ENCODE measurements at places on chromosomes 1 and 21. TPM values are rescaled to one million over a fixed set of nuclear protein-coding genes. Genes with fewer than 3 reads are reported as not detected.

- no peak overlapping the region for H3K4me3 ChIP-seq
- peaks cover 16% of the 10 kb centered on the region for H3K36me3 ChIP-seq
- H3K27me3 ChIP-seq = no peaks in the 10 kb centered on the region
- H3K4me1 ChIP-seq = no peaks in the 10 kb centered on the region
Observed at GRCh38 chr1:180981596-180982387, 40.9 kb downstream of the STX6 start.

- H3K4me1 ChIP-seq = no peaks in the 10 kb centered on the region
- H3K27ac ChIP-seq = no peak overlapping the region
- no peak overlapping the region for H3K4me3 ChIP-seq
- no peaks in the 10 kb centered on the region for H3K27me3 ChIP-seq
- no peak for DNase-seq
Observed at GRCh38 chr1:212207822-212208520, 77.2 kb upstream of the PPP2R5A start.

DNA sequence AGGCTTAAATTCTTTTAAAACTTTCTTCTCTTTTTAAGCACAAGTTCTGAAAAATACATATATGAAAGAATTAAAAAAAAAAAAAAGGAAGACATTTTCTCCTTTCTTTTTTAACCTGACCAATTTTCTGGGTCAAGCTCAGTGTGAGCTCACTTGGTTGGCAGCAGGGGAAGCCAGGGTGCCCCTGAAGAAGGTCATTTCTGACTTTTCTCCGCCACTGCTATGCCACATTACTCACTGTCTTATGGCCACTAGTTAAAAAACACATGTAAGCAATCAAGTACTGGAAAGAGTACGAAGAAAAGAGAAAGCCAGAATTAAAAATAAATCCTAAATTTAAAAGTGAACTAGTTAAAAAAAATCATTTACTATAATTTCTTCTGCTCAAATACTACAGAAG lies 275.0 kb downstream of the NEGR1 start:
- H3K4me1 ChIP-seq = no peaks in the 10 kb centered on the region
- no peaks in the 10 kb centered on the region for H3K27me3 ChIP-seq
- no peak overlapping the region for H3K27ac ChIP-seq
- no peak overlapping the region for H3K4me3 ChIP-seq

The RNU1-3 gene
- total RNA-seq = 1,685 TPM

DNA sequence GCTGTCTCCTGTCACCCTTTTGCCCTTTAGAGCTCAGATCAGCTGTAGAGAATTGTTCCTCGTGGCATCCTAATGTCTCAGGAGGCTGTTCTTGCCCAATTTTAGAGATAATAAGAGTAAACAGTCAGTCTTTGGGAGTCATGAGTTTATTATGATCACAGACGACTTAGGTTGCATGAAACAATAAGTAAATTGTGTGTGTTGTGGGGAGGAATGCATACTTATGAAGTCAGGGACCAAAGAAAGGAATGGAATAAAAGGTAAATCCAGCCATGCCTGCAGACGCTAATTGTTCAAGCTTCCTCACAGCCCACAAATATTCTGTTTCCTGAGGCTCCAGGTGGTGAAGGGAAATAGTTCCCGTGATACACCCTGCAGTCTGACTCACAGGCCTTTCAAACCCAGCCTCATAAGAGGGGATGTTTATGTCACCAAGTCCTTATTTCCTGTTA lies 897 bp downstream of the EPHX4 start:
- H3K27me3 ChIP-seq = no peaks in the 10 kb centered on the region
- DNase-seq = peak; percentile 55
- H3K4me3 ChIP-seq = peak overlapping the region; percentile 78

DNA sequence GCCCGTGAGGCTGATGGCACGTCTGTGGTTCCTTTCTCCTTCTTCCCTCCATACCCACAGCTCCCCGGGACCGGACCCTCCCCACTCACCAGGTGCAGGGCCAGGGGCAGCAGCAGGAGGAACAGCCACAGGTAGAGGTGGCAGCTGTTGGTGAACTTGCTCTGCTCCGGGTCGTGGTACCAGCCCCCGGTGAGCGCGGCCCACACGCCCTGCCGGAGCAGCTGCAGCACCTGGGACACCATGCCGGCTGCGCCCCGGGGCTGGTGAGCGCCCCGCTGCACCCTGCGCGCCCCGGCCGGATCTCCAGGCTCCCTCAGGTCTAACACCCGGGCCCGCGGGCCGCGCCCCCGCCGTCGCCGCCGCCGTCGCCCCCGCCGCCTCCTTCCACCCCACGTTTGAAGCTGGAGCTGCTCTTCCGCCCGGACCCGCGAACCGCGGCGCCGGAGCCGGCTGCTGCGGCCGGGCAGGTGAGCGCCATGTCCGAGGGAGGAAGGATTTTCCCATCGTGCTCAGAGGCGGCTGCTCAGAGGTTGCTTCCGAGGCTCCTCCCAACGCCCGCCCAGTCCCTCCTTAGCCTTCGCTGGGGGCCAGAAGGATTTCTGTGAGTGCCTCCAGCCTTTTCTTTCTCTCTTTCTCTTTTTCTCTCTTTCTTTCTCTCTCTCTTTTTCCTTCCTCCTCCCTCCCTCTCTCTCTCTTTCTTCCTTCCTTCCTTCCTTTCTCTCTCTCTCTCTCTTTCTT lies at the start of gene PCNX2:
Gene PCNX2, minus strand, starts transcription at position 489 of the 738 bp plus-strand sequence. Its CDS starts 247 bp downstream, at position 242.
- H3K36me3 ChIP-seq = no peaks in the 10 kb centered on the region
- H3K4me3 ChIP-seq = peak within 1 kb of the TSS; percentile 79
- no peaks in the 10 kb centered on the region for H3K27me3 ChIP-seq
- peak within 1 kb of the TSS; percentile 65 for H3K27ac ChIP-seq
- peaks cover 43% of the 10 kb centered on the region for H3K4me1 ChIP-seq
- peak; percentile 33 for DNase-seq

DNA sequence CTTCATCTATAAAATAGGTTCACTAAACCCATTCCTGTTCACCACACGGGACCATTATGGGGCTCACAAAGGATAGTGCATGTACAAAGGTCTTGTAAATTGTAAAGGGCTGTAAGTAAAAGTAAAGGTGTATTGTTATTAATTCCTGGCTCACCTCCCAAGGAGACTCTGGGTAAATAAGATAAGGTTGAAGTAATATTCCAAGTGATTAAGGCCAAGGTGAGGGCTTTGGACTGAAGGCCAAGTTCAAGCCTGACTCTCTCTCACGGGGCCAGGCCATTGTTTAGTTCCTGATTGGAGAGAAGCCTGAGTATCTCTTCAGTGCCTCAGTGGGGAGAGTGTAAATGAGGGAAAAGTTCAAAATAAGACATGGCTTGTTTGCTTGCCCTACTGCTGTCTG lies 19.5 kb upstream of the ZFYVE9 start:
- DNase-seq = no peak
- no peaks in the 10 kb centered on the region for H3K36me3 ChIP-seq
- no peaks in the 10 kb centered on the region for H3K4me1 ChIP-seq

DNA sequence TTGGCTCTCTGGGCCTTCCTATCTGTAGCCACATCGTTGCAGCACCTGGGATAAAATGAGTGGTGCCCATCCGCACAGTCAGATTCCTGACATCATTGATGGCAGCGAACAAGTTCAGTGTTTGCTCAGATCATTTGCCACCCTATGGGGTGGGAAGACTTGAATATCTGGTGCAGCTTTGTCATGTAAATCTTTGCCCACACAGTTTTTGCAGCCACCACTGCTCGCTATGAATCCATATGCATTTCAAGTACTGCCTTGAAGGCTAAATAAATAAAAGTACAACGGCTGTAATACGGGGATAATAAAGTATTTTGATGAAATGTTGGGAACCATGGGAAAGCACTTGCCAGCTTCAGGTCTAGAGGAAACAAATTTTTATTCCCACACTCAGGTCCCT lies 56.3 kb upstream of the COA6 start:
- H3K27ac ChIP-seq = no peak overlapping the region
- no peak overlapping the region for H3K4me3 ChIP-seq
- H3K36me3 ChIP-seq = no peaks in the 10 kb centered on the region
- H3K4me1 ChIP-seq = no peaks in the 10 kb centered on the region

The RIPK4 gene
- 9.9 TPM for total RNA-seq

- no peaks in the 10 kb centered on the region for H3K4me1 ChIP-seq
- no peak overlapping the region for H3K4me3 ChIP-seq
- H3K27me3 ChIP-seq = no peaks in the 10 kb centered on the region
- no peaks in the 10 kb centered on the region for H3K36me3 ChIP-seq
Observed at GRCh38 chr1:219189952-219190351, 16.3 kb downstream of the LYPLAL1 start.

DNA sequence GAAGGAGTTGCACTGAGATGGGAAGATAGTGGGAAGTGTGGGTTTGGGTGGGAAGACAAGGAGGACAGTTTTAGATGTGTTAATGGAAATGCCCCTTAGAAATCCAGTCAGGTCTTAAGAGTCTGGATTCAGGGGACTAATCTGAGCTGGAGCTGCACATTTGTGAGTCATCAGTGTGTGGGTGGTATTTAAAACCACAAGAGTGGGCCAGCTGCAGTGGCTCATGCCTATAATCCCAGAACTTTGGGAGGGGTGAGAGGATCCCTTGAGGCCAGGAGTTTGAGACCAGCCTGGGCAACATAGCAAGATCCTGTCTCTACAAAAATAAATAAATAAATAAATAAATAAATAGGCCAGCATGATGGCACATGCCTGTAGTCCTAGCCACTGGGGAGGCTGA lies 40.9 kb upstream of the SLC6A9 start:
- peaks cover 7% of the 10 kb centered on the region for H3K4me1 ChIP-seq
- no peaks in the 10 kb centered on the region for H3K36me3 ChIP-seq
- no peak overlapping the region for H3K4me3 ChIP-seq
- H3K27me3 ChIP-seq = no peaks in the 10 kb centered on the region

DNA sequence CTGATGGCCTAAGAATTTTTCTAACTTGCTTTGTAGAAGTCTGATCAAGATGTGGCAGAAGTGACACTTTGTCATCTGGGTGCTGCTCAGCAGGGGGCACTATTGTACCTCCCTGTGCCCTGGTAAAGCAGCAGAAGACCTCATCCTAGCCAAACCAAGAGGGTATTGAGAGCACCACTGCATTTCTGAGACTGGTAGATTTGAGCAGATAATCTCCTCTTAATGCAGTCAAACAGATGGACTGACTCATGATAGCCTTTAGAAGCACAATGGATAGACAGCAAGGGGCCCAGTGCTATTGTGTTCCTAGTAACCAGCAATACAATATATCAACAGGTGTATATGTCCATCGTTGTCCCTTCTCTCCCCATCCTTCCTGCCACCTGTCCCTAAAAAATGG lies 5.7 kb downstream of the TPM3 start:
- H3K27me3 ChIP-seq = peaks cover 3% of the 10 kb centered on the region
- H3K36me3 ChIP-seq = no peaks in the 10 kb centered on the region
- H3K27ac ChIP-seq = no peak overlapping the region
- peak; percentile 39 for DNase-seq
- H3K4me1 ChIP-seq = peaks cover 28% of the 10 kb centered on the region
- H3K4me3 ChIP-seq = no peak overlapping the region

The GJC2 gene
- total RNA-seq = 0.76 TPM

DNA sequence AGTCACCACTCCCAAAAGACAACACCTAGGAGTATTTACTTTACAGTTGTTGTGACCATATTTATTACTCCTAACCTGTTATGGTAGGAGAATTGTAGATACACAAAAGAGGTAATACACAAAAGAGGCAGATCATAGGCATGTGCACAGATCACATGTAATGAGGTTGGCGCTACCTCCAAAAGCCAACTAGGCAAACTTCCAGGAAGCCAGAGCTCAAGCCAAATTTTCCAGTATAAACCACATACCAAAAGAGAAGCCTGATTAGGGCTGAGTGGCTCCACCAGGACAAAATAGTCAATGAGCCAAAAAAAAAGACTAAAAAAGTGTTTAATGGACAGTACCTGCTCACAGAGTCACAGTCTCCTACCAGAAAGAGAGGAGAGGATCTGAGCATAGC lies 195.0 kb upstream of the PBX1 start:
- no peak overlapping the region for H3K4me3 ChIP-seq
- no peak for DNase-seq
- no peaks in the 10 kb centered on the region for H3K4me1 ChIP-seq

The IL23R gene
- total RNA-seq = not detected

The CBS gene
- total RNA-seq = 1.4 TPM

DNA sequence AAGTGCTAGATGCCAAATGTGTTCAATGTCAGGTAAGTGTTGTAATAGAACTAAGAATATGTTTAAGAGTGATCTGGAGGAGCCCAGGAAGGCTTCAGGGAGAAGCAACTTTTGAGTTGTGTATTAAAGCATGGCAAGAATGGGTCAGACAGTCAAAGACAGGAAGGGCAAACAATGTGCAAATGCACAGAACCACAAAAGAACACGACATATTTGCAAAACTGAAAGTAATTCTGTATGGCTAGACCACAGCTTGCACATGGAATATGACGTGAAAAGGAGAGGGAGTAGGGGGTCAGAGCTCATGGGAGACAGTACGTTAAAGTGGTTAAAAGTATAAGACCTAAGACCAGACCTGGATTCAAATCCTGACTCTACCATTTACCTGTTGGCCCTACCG lies 7.1 kb upstream of the SORT1 start:
- H3K4me1 ChIP-seq = no peaks in the 10 kb centered on the region
- H3K36me3 ChIP-seq = peaks cover 47% of the 10 kb centered on the region
- H3K4me3 ChIP-seq = no peak overlapping the region
- no peak overlapping the region for H3K27ac ChIP-seq
- DNase-seq = no peak

The MMEL1 gene
- 2.7 TPM for total RNA-seq

- no peak overlapping the region for H3K27ac ChIP-seq
- H3K36me3 ChIP-seq = no peaks in the 10 kb centered on the region
- peaks cover 24% of the 10 kb centered on the region for H3K4me1 ChIP-seq
- peak overlapping the region; percentile 18 for H3K4me3 ChIP-seq
Observed at GRCh38 chr1:156892190-156893047, 1.1 kb upstream of the PEAR1 start.

The BARHL2 gene
- total RNA-seq = not detected

The SPRR2A gene
- total RNA-seq = not detected

The HTR6 gene
- 0.57 TPM for total RNA-seq

GRCh38 chr1:1517973-1518620 lies 6.1 kb downstream of the ATAD3A start:
- H3K27me3 ChIP-seq = no peaks in the 10 kb centered on the region
- peaks cover 3% of the 10 kb centered on the region for H3K4me1 ChIP-seq
- H3K4me3 ChIP-seq = no peak overlapping the region
- DNase-seq = no peak
- no peak overlapping the region for H3K27ac ChIP-seq
- H3K36me3 ChIP-seq = peaks cover 22% of the 10 kb centered on the region

The CAMK1G gene
- not detected for total RNA-seq

The CLDN17 gene
- not detected for total RNA-seq

All from HCT116 (cell line).